ENCODE measurements at places on chromosomes 6 and 20. TPM values are rescaled to one million over a fixed set of nuclear protein-coding genes. Genes with fewer than 3 reads are reported as not detected.

Gene ZSCAN16
- 3.4 TPM for total RNA-seq

Gene IRAK1BP1
- 3.3 TPM for total RNA-seq

Gene C6orf58
- total RNA-seq: not detected

Gene RAET1L
- total RNA-seq: not detected

Gene TMEM200A
- total RNA-seq: 0.27 TPM

Gene MCHR2
- total RNA-seq: not detected

Gene COQ3
- total RNA-seq: 4.4 TPM

Gene CCHCR1
- 16.7 TPM for total RNA-seq

Gene COL20A1
- total RNA-seq: not detected

Gene CST4
- total RNA-seq: 0.25 TPM

Gene GSTA1
- not detected for total RNA-seq

Gene NTSR1
- total RNA-seq: 0.15 TPM

Gene MYLIP
- 7.9 TPM for total RNA-seq

Gene LAMP5
- total RNA-seq: 0.30 TPM

Gene RNF146
- 24.1 TPM for total RNA-seq

Gene FAM83B
- not detected for total RNA-seq

Gene RIMS1
- total RNA-seq: 0.13 TPM

Gene KHDC1L
- total RNA-seq: not detected

Gene LCA5
- 4.6 TPM for total RNA-seq

Gene IPCEF1
- 0.34 TPM for total RNA-seq

Gene RBPJL
- total RNA-seq: not detected

Gene CYP21A2
- not detected for total RNA-seq

Gene SLC22A1
- total RNA-seq: not detected

Gene PRPH2
- total RNA-seq: 0.53 TPM

Gene C6orf118
- not detected for total RNA-seq

Gene SLC17A5
- total RNA-seq: 19.3 TPM

Gene HLA-DRB5
- total RNA-seq: not detected

Gene OR2J3
- total RNA-seq: not detected

Gene SIRPB1
- 0.80 TPM for total RNA-seq

Gene ULBP2
- 21.4 TPM for total RNA-seq

Gene HRH3
- total RNA-seq: not detected

Gene RFX6
- total RNA-seq: not detected

Gene FITM2
- total RNA-seq: 4.8 TPM

Gene THBD
- total RNA-seq: 82.9 TPM

Gene CSE1L
- total RNA-seq: 172 TPM

Gene WFDC5
- total RNA-seq: not detected

Gene RIMS4
- not detected for total RNA-seq

Gene EDN1
- 224 TPM for total RNA-seq

Gene KIAA0408
- total RNA-seq: not detected

Gene GPLD1
- under 0.01 TPM for total RNA-seq

Gene SASH1
- total RNA-seq: 67.7 TPM

Gene FOXA2
- not detected for total RNA-seq

Gene NRSN1
- not detected for total RNA-seq

Gene BTN2A1
- 6.6 TPM for total RNA-seq

Gene IMPG1
- not detected for total RNA-seq

Gene RAET1E
- total RNA-seq: 0.80 TPM

Gene MRPS18B
- 55.8 TPM for total RNA-seq

Gene OOEP
- total RNA-seq: not detected

Gene ERVFRD-1
- 6.5 TPM for total RNA-seq

Gene CST7
- not detected for total RNA-seq

Gene PLCB1
- total RNA-seq: 22.7 TPM

Gene ADGRB3
- not detected for total RNA-seq

Gene IBTK
- total RNA-seq: 22.6 TPM

All from mammary microvascular endothelial cell (primary cell).